CD4-positive, alpha-beta T cell treated with Interferon gamma for 1 hour (primary cell): ENCODE measurements at places on chromosomes 7 and 10.
A peak's percentile ranks its signal among the peaks of the same experiment; 100 is the strongest.

- no peak for DNase-seq
Measured at GRCh38 chr10:34124522-34125035, 690.5 kb downstream of the PARD3 start.

GRCh38 chr10:29083096-29083495, 205.8 kb upstream of the LYZL1 start:
- no peak for DNase-seq

DNA sequence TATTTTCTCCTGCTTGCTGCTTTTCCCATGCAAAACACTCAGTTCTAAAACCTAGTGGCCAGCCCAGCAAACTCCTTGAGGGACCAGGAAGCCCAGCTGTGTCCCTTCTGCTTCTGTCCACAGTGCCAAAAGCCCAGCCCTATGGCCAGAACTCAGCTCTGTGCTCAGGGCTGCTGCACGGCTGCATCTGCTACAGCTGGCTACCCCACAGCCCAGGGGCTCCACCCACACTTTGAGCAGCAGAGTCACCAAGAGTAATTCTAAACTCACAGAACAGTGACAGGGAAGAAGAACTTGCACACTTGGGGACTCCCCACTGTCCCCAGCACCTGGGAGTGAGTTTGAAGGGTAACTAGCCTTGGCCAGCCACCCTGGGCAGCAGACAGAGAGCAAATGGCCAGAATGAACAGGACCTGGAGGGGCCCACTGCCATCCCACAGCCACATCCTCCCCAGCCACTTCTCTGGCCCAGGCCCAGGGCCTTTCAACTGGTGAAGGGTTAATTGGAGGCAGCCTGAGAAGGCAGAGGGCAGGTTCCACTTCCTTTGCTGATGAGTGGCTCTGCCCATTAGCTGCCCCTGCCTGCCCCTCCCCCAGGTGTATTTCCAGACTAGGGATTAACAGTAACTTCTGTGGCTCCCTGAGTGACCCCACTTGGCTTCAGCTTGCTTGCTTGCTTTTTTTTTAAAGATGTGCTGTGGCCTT, 28.1 kb upstream of the TRIM8 start:
- DNase-seq, result no peak

DNA sequence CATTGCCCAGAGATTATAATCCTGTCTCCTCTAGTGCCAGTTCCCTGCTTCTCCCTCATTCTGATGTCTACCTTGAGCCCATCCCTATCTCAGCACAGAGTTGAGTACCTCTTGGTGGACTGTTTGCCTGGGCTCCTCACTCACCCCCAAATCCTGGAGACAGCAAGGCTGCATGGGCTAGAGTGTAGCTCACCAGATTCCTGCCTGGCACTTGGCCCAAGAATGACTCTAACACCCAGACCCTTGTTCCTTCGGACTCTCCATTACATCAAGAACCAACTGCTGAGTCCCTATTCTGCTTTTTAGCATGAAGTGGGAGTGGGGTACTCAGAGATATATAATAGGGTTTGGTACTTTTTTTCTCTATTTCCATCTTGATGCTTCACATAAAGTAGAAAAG, 22.1 kb downstream of the FAM13C start:
- no peak for DNase-seq

GRCh38 chr7:44288811-44289340, 36.5 kb downstream of the CAMK2B start:
- DNase-seq, result no peak

DNA sequence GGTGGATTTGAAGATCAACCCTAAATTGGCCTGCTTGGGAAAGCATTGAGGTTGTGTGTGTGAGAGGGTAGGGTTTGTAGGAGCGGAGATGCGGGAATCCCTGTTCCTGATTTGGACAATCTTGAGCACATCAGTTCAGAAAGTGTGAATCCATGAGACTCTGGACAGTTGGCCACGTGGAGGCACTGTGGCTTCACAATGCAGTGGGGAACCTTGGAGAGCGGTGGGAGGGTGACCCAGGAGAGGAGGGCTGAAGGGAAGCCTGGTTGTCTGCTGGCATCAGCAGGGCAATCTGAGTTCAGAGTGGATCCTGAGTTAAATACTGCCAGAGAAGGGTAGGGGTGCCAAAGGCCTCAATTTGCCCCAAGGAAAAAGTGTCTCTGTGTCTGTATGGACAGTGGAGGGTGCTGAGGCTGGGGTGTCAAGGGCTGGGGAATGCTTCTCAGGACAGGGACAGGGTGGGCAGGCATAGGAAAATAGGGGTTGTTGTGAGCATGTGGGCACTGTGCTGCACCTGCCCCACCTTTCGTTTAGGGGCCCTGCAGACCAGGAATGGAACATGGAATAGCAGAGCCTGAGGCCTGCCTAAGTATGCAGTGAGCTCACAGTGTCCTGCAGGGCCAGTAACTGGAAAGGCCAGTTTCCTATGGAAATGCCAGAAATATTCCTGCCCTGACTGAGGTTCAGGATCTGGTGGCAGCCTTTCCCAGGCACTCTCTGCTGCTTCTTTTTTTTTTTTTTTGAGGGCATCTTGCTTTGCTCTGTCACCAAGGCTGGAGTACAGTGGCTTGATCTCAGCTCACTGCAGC, 162.9 kb upstream of the PRSS58 start:
- DNase-seq, result no peak

DNA sequence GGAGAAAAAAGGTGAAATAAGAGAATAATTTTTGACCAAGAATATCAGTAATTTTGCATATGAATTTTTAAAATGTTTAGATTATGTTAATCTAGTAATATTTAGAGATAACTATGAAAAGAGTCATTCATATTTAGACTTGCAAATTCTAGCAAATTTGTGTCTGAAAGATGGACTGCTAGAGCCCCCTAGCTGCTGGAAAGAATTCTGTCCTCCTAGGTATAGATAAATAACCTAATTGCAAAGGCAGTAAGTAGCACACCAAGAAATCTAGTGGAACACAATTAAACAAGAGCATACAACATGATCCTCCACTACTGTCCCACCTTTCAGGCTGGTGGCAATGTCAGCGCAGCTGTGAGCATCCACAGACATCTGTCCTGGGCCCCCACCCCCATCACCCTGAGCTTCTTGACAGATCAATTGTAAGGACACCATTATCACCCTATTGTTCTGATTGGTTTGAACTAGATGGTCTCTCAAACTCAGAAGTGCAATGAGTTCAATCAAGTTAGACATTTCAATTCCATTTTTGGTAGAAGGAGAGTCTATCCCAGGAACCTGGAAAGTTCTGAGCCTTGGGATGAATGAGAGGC, 15.0 kb upstream of the GFRA1 start:
- DNase-seq, result no peak

DNA sequence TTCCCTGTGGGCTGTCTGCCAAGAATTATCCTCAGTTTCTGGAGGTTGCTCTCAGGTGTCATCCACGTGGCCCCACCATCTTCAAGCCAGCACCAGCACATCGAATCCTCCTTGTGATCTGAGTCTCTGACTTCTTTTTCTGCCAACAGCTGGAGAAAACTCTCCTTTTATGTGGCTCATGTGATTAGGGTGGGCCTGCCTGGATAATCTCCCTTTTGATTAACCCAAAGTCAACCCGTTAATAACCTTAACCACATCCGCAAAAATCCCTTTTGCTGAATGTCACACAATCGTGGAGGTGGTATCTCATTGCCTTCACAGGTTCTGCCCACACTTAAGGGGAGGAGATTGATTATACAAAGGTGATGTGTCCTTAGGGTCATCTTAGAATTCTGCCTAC, 73.8 kb downstream of the LRGUK start:
- DNase-seq, result no peak

GRCh38 chr10:118950997-118951637, 78.4 kb upstream of the NANOS1 start:
- no peak for DNase-seq

- no peak for DNase-seq
Measured at GRCh38 chr10:86403183-86403797, 36.7 kb upstream of the GRID1 start.

DNA sequence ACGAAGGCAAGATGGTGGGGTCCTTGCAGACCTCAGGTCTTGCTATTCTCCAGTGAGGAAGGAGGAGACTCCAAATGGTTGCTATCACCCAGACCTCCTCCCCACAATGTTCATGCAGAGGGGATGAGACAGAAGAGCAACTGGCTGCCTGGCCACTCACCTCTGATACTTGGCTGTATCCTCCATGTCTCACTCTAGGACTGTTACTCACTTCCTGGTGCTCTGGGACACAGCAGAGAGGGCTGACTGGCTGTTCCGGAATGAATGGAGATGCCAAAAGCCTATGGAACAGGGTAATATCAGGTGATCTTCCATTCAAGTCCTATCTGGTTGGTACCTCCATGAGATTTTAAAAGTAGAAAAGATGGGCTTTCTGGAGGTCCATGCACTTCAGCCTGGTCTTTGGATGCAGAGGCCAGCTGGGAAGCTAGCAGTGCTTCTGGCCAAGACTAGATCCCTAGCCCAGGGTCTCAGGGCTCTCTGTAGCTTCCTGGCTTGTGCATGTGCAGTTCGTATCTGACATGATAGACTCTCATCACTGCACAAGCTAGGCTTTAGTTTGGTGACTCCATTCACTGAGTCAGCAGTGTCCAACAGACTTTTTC, 27.0 kb upstream of the ABI1 start:
- DNase-seq, result no peak

GRCh38 chr7:118183428-118183785, 557 bp upstream of the LSM8 start:
- no peak for DNase-seq

DNA sequence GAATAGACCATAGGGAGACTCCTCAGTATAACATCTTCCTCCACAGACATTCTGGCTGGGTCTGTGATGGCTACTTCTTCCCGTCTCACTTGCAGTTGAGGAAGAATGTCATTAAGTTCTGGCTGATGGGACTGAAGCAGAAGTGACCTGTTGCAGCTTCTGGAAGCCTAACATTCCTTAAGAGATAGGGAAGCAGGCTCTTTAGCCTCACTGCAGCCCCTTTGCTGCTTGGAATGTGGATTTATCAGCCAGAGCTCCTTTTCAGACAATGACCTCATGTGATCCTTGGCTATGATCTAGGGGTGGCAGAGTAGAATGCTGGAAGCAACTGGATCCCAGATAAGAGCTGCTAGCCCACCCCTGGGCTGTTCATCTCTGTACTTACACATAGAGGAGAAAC, 142.5 kb downstream of the RNF216 start:
- no peak for DNase-seq

GRCh38 chr7:23196306-23196705, 14.5 kb downstream of the NUP42 start:
- no peak for DNase-seq

GRCh38 chr7:75762350-75762917, 9.6 kb downstream of the CCL26 start:
- DNase-seq, result no peak

- DNase-seq, result peak; percentile 35
Measured at GRCh38 chr10:62079885-62080559, 178.5 kb downstream of the ARID5B start.

DNA sequence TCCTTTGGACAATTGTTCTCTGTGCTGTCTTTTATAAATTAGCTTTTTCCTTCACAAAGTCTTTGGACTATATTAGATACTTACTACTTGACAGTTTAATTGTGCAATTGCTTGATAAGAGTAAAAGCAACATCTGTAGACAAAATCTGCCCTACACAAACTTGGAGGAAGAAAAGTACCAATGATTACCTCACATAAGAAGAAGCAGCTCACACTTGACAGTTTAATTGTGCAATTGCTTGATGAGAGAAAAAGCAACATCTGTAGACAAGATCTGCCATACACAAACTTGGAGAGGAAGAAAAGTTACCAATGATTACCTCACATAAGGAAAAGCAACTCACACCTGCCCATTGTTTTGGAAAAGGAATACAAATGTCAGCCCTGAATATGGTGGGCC, 17.1 kb upstream of the SCIN start:
- DNase-seq, result no peak

- DNase-seq, result no peak
Measured at GRCh38 chr10:88028654-88029053, 165.2 kb downstream of the PTEN start.

DNA sequence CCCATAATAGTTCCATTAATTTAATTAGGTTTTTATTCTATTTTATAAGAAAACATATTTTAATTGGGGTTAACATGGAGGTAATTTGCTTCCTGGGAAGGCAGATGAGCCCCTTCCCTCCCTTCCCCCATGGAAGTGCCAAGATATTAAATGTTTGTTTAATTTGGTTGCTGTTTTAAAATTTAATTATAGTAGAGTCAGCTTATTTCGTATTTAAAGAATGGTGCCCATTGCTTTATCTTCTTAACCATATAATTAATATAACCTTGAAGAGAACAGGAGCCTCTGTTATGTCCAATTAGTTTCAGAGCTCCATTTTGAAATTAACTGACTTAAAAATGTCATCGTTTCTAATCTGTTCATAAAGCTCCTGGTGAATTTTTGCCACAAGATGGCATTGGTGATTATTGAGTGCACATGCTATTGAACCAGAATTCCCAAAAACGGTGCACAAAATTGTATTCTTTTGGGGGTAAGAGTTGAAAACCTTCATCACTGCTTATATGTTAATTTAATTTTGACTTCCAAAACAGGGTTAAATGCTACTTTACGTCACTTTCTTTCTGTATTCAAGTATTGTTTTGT, 26.0 kb downstream of the KLHDC10 start:
- no peak for DNase-seq

GRCh38 chr10:91076991-91077548, 143.4 kb upstream of the PCGF5 start:
- no peak for DNase-seq

DNA sequence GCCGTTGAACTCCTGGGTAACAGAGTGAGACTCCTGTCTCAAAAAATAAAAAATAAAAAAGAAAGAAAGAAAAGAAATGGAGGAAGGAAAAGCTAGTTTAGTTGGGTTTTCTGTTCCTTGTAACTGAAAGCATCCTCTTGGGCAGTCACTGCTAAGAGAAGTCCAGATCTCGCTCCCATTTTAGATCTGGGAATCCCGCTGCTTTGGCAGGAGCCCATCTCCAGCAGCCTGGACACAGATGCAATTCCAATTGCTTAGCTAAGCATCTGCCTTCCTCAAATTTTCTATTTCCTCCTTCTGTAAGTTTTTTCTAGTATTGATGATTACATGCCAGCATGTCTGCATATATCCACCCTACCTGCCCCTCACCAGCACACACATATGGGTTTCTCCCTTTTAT, 54.1 kb downstream of the DENND2A start:
- DNase-seq, result no peak

DNA sequence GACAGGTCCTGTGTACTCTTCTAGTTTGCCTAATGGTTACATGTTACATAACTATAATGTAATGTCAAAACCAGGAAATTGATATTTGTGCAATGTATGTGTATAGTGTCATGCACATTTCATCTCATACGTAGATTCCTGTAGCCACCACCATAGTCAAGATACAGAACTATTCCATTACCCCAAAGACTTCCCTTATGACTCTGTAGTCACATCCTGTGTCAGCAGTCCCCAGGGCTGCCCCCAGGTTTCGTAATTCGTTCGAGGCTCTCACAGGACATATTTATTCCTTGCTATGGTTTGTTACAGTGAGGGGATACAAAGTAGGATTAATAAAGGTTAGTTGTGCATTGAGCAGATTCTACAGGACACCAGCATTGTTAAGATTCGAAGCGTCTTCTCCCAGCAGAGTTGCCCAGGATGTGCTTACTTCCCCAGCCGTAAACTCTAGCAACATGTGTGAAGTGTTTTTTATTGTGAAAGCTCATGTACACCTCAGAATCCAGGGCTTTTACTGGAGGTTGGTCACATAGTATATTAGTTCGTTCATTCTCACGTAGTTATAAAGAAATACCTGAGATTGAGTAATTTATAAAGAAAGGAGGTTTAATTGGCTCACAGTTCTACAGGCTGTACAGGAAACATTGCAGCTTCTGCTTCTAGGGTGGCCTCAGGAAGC, 18.6 kb downstream of the RABGEF1 start:
- peak; percentile 56 for DNase-seq
